ENCODE measurements at places on chromosomes 7 and 10.

- DNase-seq: no peak
Observed at GRCh38 chr10:114930320-114930719, 7.7 kb upstream of the TRUB1 start.

DNA sequence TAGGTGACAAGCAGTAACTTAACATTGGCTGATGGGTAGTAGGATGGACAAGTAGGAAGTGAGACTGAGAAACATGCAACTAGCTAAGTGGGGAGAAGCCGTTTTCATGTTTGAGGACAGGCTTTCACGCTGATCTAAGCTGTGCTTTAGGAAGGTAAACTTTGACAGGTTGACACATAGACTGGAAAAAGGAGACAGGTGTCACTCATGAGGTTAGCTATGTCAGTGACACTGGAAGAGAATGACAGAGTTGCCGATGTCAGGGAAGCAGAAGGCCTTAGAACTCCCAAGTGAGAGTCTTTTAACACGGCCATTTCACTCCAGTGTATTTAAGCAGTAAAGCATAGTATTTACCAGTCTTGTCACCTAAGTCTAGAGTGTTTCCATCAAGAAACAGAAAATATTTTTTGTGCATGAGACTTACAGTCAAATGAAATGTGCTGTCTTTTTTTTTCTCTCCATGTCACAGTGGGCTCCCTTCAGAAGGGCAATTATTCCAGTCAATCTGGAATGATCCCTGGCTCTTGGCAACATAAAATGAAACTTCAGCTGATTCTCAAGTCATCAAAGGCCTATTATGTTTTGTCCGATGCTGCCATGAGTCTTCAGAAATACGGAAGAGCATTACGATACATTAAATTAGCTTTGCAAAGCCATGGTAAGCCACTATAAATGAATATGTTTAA, 20.6 kb downstream of the EDRF1 start:
- no peak for DNase-seq

GRCh38 chr10:74189999-74190421, 39.0 kb downstream of the ADK start:
- DNase-seq: peak; percentile 88

DNA sequence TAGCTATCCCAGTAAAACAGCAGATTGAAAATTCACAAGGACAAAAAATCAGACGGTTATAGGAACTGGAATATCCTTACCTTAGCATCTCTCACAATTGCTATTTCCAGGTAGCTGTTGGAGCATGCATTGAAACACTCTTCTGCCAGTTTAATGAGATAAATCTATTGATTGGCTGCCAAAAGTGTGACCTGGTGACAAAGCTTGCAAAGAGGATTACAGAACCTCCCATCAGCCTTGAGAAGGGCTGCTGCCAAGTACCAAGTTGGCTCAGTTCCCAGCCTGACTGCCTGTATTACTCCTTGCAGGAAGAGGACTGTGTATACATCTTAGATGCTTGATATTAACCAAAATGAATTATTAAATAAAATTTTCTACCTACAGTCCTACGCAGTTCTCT, 5.1 kb downstream of the PRLHR start:
- DNase-seq: no peak

DNA sequence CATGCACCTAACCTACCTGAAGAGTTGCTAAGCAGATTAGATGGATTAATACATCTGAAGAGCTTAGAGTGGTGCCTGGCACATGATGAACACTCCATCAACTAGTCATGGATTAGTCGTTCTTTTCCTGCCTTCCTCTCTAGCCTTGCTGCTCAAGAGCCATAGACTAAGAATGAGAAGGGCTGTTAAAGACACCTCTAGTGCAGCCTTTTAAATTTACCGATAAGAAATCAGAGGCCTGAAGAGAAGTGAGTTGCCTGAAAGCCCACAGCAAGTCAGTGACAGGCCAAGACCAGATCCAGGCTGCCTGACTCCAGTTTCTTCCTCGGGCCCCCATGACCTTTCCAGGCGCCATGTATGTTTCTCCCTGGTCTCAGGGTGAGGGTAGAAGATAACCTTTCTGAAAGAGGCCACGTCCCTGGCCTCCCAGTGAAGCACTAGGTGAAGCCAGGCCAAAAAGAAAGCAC, 6.5 kb downstream of the TSPAN15 start:
- DNase-seq: no peak

GRCh38 chr10:13892001-13892491, 305.3 kb downstream of the PRPF18 start:
- DNase-seq: no peak

- DNase-seq: no peak
Observed at GRCh38 chr10:3676564-3676963, 108.4 kb downstream of the KLF6 start.

DNA sequence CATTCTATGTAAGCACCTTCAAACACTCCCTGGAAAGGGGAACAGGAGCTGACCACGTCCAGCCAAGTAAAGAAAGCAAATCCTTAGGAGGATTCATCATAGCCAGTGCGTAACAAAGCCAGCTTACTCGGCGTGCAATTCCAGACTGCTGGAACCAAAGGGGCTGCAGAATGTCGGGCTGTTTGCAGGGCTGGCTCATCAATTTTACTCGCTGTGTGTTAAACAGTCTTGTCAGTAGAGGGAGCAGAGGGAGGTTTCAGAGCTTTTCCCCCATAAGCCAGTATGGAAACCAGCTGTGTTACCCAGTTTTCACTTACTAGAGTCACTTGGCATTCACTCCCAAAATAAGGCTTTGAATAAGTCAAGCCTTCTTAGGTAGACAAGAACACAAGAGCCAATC, 127.1 kb downstream of the KMT2E start:
- DNase-seq: peak; percentile 44

DNA sequence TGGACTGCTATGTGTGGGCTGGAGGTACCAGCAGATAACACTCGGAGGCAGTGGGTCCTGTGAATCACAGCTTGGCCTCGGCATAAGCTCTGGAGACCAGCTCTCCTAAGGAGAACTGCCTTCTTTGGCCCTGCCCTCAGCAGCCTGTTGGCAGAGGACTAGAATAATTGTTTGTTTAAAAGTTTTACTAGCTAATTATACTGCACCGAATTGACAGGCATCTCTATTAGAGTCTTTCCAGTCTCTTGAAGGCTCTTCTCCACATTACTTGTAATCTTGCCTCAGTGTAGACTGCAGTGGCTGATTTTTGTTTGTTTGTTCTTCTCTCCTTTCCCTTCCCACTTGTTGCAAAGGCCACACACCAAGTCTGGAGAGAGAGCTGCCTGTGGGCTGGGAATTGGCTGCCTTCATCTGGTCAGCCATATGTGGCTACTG, 183.2 kb downstream of the AUTS2 start:
- no peak for DNase-seq

DNA sequence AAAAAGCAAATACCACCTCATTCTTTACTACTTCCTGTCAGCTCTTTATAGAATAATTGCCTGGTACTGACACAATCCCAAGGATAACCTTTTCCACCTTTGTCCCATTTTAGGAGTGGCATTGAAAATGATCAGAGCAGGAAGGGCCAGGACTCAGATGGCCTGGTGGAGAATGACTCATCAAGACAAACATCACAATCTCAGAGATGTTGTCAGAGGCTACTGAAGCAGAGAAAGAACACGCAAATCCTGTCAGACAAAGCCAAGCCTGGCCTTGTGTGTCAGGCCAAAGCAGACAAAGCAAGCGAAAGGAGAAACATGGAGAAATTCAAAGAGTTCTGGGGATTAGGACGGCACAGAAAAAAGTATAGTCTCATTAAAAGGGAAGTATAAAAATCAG, 40.9 kb downstream of the NSUN6 start:
- no peak for DNase-seq

DNA sequence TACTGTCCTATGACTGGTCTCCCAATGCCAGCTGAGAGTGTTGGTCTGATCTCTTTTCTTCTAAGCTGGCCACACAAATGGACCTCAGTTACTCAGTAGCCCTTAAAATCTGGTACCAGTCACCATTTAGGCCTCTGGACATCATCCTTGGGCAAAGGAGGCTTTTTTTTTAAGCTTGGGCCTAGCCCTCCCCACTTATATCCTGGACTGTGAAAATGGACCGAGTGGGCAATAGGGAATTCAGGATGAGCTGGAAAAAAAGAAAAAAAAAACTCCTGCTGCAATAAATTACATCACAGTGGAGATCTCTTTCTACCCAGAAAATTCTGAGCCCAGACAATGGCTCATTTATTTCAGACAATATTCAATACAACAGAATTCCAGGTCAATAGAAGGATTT, 68.4 kb downstream of the PARP12 start:
- DNase-seq: no peak

- no peak for DNase-seq
Observed at GRCh38 chr10:52879091-52879807, 106.7 kb upstream of the MBL2 start.

- peak; percentile 78 for DNase-seq
Observed at GRCh38 chr7:1742555-1743303, 72.7 kb downstream of the ELFN1 start.

- no peak for DNase-seq
Observed at GRCh38 chr7:133670250-133670649, 417.4 kb downstream of the EXOC4 start.

DNA sequence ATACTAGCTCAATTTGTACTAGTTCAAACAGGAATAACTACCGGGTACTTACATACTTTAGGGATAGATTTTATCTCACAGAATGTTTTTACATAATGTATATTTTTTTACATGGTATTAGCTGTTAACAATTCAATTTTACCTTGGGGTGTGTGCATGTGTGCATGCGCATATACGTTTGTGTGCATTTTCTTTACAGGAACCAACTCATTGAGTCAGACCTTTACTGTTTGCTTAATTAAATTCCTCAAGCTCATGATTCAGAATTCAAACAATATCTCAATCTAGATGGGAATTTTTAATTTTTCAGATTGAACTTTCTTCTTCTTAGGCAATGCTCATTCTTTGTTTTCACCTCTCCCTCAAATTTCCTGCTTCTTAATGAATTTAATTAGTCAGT, 24.7 kb upstream of the WASL start:
- no peak for DNase-seq

- DNase-seq: no peak
Observed at GRCh38 chr10:126004752-126005151, 108.4 kb downstream of the FANK1 start.

- DNase-seq: no peak
Observed at GRCh38 chr10:103751667-103752290, 103.6 kb downstream of the SH3PXD2A start.

DNA sequence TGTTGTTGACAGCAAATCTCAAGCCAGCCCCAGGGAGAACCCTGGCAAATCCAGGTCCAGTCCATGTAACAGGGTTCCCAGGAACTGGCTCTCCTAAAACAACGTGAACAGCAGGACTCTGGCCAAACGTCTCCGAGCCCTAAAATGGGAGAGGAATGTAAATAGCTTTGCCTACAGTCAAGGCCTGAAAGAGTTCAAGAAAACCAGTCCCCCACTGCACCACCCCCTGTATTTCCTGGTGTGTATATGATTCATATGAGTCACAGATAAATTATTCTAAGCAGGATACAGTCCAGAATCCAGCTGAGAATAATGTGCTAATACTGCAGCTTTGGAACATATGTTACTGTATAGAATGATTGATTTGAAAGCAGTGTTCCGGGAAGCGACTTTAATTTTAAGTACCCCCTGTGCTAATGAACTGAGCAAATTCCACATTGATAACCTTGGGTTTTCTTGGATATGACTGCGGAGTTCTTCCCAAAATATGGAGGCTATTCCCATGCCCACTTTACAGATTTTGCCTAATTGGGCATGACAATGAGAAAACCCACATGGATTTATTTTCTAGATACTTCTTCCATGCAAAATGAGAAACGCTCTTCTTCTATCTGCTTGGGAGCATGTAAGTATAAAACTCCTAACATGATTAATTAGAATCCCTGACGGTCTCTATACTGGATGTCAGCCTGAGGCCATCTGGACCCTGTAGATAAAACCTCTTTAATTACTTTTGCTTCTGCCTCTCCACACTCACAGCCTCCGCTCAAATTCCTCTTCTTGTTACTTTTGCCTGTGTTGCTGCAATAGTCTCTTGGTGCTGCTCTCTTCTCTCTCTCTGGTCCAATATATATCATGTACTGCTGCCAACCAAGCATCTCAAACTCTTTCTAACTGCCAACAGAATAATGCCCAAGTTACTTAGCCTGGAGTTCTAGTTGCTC, 50.2 kb downstream of the LAMB4 start:
- DNase-seq: no peak

DNA sequence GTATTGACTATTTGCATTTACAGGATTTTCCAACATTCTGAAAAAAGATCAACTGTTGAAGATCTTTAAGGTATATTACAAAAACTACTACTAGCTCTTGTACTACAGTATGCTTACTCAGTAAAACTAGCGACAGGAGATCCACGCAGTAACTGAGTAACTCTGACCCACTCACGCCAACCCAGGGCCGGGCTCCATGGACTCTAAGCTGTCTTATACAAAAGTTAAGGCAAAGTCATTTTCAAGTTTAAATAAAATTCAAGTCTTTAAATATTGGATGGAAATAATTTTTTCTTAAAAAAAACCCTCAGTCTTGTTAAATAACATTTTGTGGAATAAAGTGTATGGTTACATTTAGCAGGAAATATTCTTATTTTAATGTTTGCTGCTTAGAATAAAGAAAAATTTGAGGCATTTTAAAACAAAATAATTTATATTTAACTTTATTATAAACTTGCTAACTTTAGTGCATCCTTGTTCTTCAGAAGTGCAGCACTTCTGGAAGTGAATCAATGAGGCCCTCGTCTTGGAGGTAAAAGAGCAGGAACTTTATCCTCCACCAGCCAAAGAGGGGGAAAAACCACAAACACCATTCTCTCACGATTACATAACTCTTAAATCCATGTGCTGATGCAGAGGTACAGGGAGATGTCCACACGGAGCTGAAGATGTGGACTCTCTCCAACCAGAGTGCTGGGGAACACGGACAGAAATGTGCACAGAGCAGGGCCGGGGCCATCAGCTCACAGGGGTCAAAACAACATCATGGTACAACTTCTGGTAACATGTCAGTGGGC, 119.9 kb downstream of the LARP4B start:
- DNase-seq: no peak

DNA sequence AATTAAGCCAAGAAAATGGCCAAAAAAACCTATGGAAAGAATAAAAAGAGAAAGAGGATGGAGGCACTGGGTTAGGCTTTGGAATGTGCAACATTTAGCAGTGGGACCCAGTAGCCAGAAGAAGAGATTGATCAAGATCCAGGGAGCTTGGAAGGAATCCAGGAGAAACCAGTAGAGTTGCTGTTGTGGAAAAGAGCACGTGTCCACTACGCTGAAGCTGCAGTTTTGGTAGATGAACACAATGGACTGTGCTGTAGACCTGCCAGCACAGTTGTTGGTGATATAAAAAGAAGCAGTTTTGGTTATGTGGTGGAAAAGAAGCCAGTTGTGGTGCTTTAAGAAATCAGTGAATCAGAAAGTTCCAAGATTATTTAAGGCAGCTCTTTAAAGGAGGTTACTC, 802.2 kb upstream of the POM121L12 start:
- DNase-seq: no peak

DNA sequence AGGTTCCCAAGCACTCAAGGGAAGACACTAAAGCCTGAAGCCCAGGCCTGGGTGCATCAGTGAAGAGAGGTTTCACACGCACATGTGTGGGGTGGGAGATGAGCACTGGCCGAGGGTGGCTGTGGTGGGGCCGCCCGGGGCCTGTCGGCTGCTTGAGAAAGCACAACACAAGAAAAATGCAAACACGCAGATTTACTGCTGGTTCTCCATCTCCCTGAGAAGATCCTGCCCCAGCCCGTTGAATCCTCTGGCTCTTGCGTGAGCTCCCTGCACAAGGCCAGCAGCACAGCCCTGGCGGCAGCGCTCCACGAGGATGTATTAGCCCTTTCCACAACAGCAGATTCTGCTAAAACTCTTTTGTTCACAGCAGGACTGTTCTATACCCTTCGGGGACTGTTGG, 6.2 kb downstream of the ZNF511 start:
- DNase-seq: no peak

Measured in NB4 (cell line).